Endothelial cell (in vitro differentiated cells): ENCODE measurements at places on chromosomes 1 and 21. TPM values are rescaled to one million over a fixed set of nuclear protein-coding genes. Genes with fewer than 3 reads are reported as not detected.

DNA sequence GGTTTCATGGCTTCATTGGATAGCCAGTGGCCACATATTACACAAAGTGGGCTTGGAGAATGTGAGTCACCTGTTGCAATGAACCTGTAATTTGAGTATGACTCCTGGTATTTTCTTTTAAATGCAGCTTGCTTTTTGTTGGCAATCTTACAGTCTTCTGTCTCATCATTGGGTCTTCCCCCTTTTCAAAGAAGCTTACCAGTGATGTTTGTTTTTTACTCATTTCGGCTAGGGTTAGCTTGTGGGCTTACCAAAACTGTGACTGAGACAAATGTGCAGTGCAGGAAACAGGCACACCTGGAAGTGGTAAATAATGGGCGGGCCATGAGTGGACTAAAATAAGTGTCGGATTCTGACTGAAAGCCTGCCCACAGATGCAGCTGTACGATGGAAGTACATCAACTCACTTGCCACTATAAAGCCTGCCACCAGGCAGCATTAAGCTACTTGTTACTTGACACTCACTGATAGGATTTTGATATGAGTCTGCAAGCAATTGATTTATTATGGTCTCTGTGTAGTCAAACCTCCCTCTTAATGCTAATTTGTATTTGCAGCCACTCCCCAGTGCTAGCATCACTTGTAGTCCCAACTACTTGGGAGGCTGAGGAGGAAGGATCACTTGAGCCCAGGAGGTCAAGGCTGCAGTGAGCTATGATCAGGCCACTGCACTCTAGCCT lies 4.2 kb downstream of the HHAT start:
- peaks cover 13% of the 10 kb centered on the region for H3K27me3 ChIP-seq
- H3K4me3 ChIP-seq, result no peak overlapping the region
- no peak overlapping the region for H3K27ac ChIP-seq
- H3K4me1 ChIP-seq, result peaks cover 13% of the 10 kb centered on the region

- no peak overlapping the region for H3K27ac ChIP-seq
- H3K36me3 ChIP-seq, result no peaks in the 10 kb centered on the region
- H3K4me3 ChIP-seq, result no peak overlapping the region
- H3K27me3 ChIP-seq, result peaks cover 2% of the 10 kb centered on the region
Observed at GRCh38 chr1:77664939-77665516, 17.4 kb downstream of the ZZZ3 start.

The PLPPR4 gene
- total RNA-seq, result 0.15 TPM

DNA sequence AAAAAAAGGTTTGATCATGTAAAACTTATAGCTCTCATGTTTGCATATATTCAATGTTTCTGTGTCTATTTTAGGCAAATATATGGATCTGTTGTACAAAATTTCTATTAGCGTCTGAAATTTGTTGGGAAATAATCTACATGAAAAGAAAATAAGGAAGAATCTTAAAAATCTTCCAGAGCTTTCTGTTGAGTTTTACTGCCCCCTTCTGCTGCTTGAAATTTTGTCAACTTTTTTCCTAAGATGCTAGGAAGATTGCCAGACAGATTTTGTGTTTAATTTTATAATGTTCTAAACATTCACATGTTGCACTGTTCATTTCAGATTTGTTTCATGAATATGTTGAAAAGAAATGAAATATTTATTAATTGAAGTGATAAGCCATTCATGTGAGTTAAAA lies 2.5 kb upstream of the PTGS2 start:
- H3K4me1 ChIP-seq, result peaks cover 35% of the 10 kb centered on the region
- peaks cover 12% of the 10 kb centered on the region for H3K36me3 ChIP-seq
- peak overlapping the region; percentile 82 for H3K4me3 ChIP-seq
- H3K27ac ChIP-seq, result no peak overlapping the region
- DNase-seq, result no peak
- H3K27me3 ChIP-seq, result peaks cover 10% of the 10 kb centered on the region
